Fibroblast of skin of right biceps (primary cell): ENCODE measurements at places on chromosomes 12 and 14.
A peak's percentile ranks its signal among the peaks of the same experiment; 100 is the strongest.

GRCh38 chr12:53069621-53070410 is 9.4 kb downstream of the SPRYD3 start:
- no peak for DNase-seq

- peak; percentile 93 for DNase-seq
These were observed 53.8 kb downstream of the SSH1 start for GRCh38 chr12:108803428-108804105.

- DNase-seq: no peak
These were observed 81.4 kb downstream of the CRACR2A start for GRCh38 chr12:3671330-3672112.

GRCh38 chr12:57395121-57395520 is 35.7 kb downstream of the R3HDM2 start:
- DNase-seq: no peak
